ENCODE measurements at places on chromosomes 6 and 20.

GRCh38 chr20:1857466-1857865 is 37.7 kb upstream of the SIRPA start:
- DNase-seq = no peak

- DNase-seq = no peak
Measured at GRCh38 chr20:346640-347316, at the start of gene NRSN2. Gene NRSN2 (plus strand): TSS chr20:347111. CDS start chr20:349644, 2,533 bp downstream.

DNA sequence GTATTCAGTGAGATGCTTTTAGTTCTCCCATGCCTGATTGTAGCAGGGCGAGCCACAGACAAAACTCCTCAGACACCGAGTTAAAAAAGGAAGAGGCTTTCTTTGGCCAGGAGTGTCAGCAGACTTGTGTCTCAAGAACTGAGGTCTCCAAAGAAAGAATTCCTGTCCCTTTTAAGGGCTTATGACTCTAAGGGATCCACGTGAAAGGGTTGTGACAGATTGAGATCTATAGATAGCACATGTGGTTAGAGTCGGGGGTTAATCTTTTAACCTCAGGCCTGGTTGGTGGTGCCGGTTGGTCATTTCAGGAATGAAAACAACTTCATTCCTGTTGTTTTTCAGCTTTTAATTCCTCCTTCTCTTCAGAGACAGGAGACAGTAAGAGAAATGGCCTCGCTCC is 168.8 kb upstream of the GRIK2 start:
- DNase-seq = no peak

DNA sequence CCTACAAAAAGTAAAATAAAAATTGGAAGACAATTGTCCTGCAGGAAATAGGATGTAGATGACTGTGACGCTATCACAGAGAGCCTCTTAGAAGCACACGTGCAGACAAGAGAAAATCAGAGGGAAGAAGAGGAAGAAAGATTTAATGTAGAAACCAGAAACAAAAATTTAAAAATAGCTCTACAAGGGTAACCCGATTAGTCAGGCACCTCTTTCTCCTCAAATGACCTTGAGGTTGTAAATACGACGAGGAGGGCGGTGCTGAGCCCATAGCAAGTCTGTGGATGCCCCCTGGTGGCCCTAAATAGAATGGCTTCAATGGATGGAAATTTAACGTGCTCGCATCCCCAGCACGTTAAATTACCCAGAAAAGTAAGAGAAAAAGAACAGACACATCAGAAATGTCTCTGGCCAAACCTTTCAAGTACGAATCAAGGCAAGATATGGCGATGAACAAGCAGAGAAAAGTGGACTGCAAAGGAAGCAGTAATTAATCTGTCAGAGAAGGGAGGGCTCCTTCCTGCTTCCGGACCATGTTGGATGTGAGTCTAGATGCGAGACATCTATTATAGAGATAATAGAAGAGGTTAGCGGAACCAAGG is 4.2 kb upstream of the PRPH2 start:
- no peak for DNase-seq

GRCh38 chr20:25464501-25465242 is 57.2 kb downstream of the GINS1 start:
- DNase-seq = no peak

DNA sequence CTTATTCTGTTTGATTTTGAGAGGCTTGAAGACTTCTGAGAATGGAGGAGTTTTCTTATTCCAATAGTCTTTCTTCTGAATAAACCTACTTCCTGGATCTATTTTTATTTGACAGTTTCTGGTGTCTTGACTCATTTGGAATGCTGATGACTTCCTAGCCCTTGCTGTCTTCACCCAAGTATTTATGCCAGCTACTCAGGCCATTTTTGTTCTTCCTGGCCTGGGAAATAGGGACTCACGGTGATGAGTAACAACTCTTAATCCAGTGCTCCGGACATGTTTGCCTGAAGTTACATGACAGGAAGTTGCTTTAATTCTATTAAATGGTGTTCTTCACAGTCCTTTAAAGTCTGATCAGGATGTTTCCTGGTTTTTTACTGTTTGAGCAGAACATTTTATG is 272.1 kb upstream of the EYS start:
- DNase-seq = no peak

- DNase-seq = no peak
Measured at GRCh38 chr20:59424976-59425375, 124.6 kb downstream of the EDN3 start.

- DNase-seq = no peak
Measured at GRCh38 chr6:53244399-53244931, 95.8 kb upstream of the GCM1 start.

Data from stimulated activated CD4-positive, alpha-beta T cell treated with anti-CD3 and anti-CD28 coated beads, Interleukin-1b, Interleukin-23, amount 100 ng/mL, for 1 hour (primary cell).